Bone marrow (tissue), 2 donors: ENCODE measurements at places on chromosomes 11 and 22.

GRCh38 chr11:110631551-110631950 lies 80.7 kb downstream of the ARHGAP20 start:
- no peak for DNase-seq

GRCh38 chr11:57197762-57198161 lies 16.0 kb downstream of the LRRC55 start:
- no peak for DNase-seq

GRCh38 chr22:30574095-30574981 lies at the start of gene GAL3ST1:
TSS of gene GAL3ST1 (minus strand) at chr22:30574665. CDS start at chr22:30557392, 17,273 bp downstream.
- DNase-seq = no peak

DNA sequence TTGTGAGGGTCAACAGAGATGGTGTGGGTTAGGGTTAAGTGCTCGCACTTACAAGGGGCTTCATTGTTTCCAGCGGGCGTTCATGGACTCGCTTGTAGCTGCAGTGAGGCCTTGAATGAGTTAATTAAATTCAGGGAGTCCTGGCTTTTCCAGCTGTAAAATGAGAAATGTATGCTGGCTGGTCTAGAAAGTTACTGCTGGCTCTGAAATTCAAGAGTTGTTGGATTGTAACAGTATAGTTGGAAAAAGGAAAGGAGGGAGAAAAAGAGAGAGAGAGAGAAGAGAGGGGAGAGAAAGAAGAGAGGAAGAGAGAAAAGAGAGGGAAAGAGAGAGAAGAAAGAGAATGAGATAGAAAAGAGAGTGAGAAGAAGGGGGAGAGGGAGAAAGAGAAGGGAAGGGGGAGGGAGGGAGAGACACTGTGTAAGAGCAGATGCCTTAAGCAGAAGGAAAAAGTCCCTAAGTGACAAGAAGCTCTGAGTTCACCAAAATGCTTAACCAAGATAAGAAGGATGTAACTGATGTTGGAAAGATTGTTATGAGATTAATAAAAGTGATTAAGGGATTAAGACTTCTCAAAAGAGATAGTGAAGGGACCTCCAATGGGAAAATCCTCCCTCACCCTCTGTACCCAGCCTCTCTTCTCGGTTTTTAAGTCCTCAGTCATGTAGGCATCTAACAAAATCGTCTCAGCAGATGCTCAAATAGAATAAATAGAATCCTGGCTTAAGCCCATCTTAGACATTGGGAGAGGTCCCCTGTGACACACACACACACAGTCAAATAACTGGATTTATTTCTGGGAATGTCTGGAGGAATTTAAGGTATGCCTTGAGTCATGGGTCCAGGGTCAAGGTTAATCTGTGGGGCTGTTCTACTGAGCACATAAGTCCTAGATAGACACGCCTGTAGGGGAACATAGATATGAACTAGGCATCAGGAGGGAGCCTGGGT lies 477.9 kb downstream of the MIAT start:
- DNase-seq = no peak

DNA sequence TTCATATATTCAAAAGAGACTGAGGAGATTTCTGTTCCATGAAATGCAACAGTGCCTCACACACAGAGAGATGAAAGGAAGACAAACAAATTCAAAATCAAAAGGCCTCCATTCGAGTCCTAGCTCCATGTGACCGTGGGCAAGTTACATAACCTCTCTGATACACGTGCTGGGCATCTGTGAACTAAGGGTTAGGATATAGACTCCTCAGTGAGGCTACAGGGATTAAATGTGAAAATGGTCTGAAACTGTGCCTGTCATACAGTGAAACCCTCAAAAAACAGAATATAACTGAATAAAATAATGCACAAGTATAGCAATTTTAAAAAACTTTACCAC lies 111.8 kb upstream of the MTMR2 start:
- DNase-seq = no peak
